ENCODE measurements at places on chromosomes 1 and 21.

- DNase-seq, result no peak
Measured at GRCh38 chr1:152880907-152881306, 2.8 kb downstream of the SMCP start.

- DNase-seq, result no peak
Measured at GRCh38 chr1:214281720-214282629, 1.0 kb downstream of the SMYD2 start.

DNA sequence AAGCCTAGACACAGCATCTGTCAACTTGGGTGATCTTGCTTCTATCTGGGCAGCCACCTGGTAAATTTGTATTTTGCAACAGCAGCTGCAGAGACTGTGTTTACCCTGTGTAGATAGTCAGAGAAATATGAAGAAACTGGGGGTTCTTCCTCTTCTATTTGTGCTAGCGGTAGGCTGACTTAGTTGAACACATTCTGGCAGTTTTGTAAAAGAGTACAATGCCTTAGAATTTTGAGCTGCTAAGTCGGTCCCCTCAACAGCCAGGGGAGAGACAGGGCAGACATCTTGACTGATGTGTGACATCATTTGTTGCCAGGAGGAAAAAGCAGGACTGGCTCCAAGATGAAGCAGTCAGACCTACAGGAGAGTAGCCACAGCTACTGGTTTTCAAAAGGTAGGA is 53.7 kb downstream of the KCNJ6 start:
- no peak for DNase-seq

DNA sequence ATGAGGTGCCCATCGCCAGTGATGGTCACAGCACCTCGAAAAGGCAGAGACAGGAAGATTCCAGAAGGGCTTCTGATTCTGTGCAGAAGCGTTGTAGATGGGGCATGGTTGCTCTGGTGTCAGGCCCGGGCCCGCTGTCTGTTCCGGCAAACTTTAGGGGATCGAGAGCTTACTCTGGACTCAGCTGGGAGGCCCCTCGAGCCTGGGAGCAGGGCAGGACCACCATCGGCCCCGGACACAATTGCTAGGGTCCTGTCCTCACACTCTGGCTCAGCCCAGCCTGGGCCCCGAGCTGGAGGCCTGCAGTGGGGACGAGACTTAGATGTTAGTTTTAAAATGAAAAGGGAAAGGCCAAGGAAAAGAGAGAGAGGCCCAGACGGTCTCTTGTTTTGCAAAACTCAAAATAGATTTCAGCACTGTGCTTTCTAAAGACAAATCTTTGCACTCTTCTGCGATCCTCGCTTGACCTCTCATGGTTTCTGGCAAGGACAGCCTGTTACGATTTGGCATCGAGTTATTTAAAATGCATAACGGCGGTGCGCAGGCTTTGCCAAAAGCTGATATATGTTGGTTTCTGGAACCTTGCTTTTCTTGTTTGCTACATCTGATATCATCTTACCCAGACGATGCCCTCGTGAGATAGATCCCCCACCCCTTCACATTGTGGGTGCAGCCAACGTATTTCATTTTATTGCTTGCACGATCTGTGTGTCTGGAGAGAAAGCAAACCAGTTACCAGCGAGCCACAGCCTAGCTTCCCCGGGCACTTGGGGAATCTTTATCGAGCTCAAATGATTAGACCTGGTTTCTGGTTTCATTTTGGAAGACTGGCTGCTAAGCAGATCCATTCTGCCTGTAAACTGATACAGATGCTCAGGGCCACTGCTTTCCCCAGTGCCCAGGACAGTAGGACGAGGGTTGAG is 58.0 kb downstream of the PRDM16 start:
- no peak for DNase-seq

DNA sequence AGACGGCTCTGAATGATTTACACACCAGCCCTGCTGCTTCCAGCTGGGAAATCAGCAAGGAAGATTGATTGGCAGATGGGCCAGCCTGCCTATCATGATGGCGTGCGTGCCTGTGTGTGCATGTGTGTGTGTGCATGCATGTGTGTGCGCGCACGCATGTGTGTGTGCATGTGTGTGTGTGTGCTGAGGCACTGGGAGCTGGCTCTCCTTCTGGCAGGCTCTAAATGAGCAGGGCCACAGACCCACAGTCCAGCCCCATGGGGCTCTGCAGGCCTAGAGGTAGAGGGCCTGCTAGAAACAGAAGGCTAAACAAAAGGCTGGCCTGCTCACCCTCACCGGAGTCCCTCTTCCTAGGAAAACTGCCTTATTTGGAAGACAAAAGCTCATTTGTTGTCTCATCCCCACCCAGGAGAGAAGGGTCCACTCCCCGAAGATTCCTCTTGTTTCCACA is 6.0 kb downstream of the KLHDC8A start:
- no peak for DNase-seq

DNA sequence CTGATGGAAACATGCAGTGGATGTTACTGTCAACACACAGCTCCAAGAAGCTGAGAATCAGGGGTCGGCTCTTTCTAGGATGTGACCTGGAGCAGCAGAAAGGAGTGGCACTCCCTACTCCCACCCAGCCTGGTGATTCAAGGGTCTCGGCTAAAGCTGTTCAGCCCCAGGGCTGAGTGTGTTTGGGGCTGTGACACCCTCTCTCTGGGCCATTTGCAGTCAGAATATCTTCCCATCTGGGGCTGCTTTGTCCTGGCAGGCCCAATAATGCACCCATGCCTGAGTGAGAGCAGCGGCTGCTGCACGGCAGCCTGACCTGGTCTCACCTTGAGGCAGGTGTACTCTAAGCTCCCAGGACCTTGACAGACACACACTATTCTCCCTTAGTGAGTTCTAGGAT is 52.5 kb upstream of the AJAP1 start:
- DNase-seq, result no peak

DNA sequence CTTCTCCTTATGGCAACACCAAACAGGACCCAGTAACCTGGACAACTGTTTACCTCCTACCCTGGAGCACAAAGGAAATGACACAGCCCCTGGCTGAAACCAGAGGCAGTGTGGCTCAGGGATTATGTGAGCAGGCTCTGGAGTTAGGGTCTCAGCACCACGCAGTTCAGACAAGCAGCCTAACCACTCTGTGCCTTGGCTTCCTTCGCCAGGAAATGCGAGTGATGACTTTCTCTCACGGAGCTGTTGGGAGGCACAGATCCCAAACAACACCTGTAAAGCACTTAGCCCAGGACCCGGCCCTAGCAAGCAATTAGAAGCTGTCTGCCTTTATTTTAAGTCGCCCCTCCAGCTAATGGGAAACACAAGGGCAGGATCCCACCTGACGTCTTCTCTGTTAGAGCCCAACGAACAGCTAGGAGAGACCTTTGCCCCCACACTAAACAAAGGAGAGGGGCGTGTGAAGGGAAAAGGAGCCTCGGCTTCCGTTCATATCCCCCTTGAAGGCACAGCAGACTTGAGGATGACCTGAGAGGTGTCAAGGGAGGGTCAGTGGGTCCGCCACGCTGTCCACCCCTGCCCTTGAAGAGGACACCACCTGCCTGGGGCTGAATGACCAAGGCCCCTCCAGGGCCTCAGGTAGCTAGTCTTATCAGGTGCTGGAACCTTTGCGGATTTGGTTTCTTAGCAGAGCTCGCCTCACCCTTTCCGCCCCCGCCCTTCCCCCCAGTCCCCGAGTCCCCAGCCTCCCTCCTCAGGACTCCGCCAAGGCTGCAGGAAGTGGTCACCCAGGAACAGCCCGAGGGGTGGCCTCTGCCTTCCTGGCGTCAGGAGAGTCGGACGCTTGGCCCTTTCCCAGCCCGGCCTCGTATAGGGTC is 860 bp downstream of the TMEM63A start:
- DNase-seq, result no peak

DNA sequence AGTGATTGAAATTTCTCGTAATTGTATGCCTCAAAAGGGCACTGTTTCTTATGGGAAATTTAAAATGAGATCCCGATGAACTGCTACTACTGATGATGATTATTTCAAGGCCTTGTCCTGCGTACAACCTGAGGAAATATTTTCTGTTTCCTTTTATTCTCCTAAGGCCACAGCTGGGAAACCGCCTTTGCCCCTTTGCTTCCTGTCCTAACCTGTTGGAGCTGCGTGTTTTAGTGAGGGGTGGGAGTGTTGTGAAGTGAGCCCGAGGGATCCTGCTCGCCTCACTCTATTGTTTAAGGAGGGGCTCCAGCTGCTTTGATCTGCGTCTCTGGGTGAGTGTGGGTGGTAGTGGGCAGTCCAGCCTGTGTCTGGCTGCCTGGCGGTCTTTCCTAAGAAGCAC is 14.4 kb downstream of the LAMC2 start:
- no peak for DNase-seq

DNA sequence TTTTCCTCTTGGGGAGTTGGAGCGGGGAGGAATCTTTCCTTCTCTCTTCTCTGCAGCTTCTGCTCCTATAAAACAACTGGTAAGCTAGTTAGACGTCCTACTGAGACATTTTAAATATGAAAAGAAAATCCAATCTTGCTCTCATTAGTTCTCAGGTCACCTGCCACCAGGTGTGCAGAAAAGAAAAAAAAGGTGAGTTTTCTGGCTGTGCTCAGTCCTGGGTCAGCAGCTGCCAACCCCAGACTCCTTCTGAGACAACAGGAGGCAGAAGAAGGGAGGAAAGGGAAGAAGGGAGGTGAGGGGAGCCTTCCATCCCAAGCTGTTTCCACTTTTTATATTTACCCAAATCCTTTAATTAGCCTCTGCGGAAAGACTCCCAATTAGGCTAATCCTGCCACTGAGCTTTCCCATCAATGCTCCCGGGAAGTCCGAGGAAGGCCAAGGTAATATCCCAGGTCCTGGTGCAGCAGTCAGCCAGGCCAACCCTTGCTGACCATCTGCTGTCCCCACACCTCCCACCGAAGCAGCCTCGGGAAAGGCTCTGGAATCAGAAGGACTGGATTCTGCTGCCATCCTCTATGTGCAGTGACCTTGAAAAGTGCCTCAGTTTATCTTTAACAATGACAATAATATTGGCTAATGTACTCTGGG is 33.4 kb downstream of the GLIS1 start:
- DNase-seq, result no peak

DNA sequence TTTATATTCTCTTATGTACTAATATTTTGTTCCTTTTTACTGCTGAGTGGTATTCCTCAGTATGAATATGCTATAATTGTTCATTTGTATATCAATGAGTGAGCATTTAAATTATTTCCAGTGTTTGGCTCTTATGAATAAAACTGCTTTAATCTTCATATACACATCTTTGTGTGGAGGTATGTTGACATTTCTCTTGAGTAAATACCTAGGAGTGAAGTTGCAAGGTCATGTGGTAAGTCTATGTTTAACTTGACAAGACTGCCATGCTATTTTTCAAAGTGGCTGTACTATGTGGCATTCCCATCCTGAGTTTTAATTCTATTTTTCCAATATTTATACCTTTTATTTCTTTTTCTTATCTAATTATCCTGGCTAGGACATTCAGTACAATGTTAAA is 124.2 kb downstream of the ADSS2 start:
- DNase-seq, result no peak

GRCh38 chr1:980602-981395 is 1.1 kb downstream of the PERM1 start:
- DNase-seq, result no peak

DNA sequence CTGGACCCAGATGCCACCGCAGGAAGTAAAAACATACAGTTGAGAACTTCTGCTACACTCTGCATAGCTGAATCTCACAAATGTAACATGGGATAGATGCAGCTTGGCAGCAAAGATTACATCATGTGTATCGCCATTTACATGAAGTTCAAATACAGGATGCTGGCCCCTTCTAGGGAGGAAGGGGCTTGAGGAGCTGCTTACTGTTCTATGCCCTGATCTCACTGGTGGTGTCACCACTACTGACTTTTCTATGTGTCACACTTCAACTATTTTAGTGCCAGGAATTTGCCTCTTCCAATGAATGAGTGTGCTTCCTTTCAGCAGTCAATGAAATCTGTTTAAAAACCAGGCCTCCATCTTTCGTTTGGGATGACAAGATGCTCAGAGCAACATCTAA is 31.1 kb downstream of the MRAP start:
- DNase-seq, result no peak

DNA sequence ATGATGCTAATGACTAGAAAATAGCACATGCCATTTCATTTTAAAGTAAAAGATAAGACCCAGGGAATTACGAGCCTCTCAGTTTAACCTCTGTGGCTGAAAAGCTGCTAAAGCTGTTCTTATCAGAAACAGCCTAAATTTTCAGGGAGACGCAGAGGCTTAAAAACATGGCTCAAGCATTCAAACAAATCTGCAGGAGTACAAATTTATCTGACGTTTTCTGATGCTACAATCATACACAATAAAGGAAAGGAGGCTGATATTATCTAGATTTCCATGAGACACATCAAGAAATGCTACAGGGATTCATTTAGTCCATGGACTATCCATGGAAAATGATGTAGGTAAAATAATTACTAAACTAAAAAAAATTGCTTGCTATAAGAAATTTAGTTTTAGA is 65.3 kb upstream of the SCYL3 start:
- no peak for DNase-seq

- DNase-seq, result no peak
Measured at GRCh38 chr21:44283948-44284347, 1.7 kb upstream of the AIRE start.

GRCh38 chr1:25864434-25864833 is 5.2 kb upstream of the AUNIP start:
- DNase-seq, result no peak

DNA sequence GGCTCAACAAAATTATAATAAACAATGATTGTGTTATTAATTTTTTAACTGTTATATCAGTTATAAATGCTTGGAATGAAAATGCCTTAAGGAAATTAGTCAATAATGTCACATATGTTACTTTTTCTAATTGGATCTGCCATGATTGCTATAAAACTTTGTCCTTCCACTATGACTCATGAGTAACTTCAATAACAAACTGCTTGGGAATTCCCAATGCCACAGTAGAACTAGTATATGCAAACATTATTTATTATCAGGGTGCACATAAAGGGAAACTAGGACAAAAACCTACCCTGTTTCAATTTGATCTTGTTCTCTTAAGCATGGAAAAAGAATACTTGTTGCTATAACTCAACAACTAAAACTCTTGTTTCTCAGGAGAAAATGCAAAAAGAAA is 59.1 kb upstream of the PDC start:
- no peak for DNase-seq

DNA sequence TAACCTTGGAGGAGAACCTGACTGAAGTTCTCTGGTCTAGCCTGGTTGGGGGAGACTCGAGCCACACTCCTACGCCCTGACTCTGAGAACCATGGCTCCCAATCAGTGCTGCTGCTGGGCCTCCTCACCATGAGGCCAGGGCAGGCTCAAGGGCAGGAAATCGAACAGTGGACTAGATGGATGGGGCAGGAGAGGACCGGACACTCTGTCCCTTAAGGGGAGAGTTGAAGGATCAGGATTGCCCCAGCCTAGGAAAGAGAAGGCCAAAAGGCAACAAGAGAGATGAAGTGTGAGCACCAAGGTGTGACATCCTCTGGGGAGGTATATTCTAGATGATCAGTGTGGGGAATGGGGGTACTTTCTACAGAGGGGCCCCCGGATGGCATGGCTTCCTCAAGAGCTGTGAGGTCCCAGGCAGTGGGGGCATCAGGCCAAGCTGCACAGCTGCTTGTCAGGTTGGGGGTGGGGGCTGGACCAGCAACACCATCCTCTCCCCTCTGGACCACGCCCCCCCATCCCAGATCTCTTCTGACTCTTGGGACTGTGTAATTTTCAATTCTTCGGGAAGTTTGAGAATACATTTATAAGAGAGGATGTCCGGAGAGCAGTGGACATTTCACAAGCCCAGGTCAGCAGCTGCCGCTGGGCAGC is 34.0 kb downstream of the MX1 start:
- DNase-seq, result no peak

- DNase-seq, result no peak
Measured at GRCh38 chr1:2288816-2289536, 60.9 kb downstream of the SKI start.

Data from NCI-H1436 treated with DMSO at 0.1 percent for 48 hours (cell line).